ENCODE measurements at places on chromosomes 12 and 14.

DNA sequence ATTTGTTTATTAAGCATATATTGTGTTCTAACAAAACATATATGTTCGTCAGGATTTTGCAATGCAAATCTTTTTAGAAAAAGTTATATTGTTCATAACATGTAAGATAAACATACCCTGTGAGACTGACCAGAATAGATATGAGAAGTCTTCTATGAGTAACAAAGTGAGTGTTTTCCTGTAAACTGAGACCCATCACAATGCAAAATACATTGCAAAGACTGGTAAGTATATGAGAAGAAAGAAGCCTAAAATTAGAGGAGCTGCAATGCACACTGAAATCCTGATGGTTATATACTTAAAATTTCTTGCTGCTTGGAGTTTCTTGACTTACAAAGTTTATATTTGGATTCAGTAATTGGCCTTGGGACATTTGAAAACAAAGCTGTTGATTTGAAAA, 6.0 kb downstream of the HMGA2 start:
- DNase-seq: no peak
- no peak overlapping the region for H3K27ac ChIP-seq
- no peak overlapping the region for H3K4me3 ChIP-seq
- no peaks in the 10 kb centered on the region for H3K36me3 ChIP-seq

DNA sequence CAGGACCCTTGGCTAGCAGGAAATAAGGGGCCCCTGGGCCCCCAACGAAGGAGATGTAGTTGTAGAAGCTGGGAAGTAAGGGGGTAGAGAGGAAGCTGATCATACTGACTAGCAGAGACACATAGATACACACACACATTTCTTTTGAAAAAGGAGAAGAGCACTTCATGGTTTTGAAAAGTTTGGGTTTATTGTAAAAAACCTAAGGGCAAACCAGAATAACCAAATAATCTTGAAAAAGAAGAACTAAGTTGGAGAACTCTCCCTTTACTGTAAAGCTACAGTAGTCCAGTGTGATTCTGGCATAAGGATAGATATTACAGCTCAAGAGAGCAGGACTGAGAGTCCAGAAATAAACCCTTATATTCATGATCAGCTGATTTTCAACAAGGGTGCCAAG, 5.8 kb upstream of the HCAR3 start:
- H3K27me3 ChIP-seq: peaks cover 24% of the 10 kb centered on the region
- no peak overlapping the region for H3K27ac ChIP-seq
- H3K36me3 ChIP-seq: no peaks in the 10 kb centered on the region

GRCh38 chr14:31582286-31582691, 21.1 kb downstream of the NUBPL start:
- no peak for DNase-seq
- no peak overlapping the region for H3K27ac ChIP-seq
- peaks cover 4% of the 10 kb centered on the region for H3K36me3 ChIP-seq

- peak overlapping the region; percentile 100 for H3K27ac ChIP-seq
- H3K27me3 ChIP-seq: no peaks in the 10 kb centered on the region
- peak overlapping the region; percentile 100 for H3K4me3 ChIP-seq
- peaks cover 21% of the 10 kb centered on the region for H3K36me3 ChIP-seq
- DNase-seq: no peak
- peaks cover 58% of the 10 kb centered on the region for H3K4me1 ChIP-seq
Observed at GRCh38 chr12:14959463-14959862, 1.9 kb downstream of the ARHGDIB start.

DNA sequence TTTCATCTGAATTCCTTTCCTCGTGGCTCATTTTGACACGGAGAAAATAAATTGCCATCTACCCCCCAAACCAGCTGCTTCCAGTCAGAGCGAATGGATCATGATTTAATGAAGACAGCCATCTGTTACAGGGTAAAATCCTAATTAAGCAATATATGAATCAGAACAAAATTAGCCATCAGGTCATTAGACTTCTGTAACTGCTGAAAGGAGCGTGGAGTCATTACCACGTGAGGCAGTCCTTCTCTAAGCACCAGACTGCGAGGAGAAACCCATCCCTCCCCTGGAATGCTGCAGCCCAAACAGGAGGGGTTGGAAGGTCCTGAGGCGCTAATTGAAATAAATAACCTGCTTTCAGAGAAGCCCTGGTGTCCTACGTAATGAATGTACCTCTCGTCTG, 51.1 kb upstream of the TCL1A start:
- H3K36me3 ChIP-seq: no peaks in the 10 kb centered on the region
- H3K4me3 ChIP-seq: no peak overlapping the region
- no peaks in the 10 kb centered on the region for H3K4me1 ChIP-seq
- DNase-seq: no peak
- H3K27ac ChIP-seq: no peak overlapping the region

DNA sequence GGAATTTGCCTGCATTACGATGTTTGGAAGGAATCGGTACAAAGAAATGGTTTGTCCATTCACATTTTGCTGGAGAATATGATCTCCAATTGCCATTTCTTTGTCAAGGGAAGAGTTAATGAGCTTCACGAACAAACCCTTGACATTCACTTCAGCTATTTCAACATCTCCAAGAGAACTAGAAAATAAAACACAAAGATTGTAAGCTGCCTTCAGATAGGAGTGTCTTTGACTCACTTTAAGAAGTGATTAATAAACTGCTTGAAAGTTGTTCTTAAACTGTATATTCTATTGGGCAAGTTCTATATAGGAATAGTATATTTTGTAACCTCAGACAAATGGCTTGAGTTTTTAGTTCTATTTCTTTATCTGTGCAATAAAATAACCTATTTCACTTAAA, 26.3 kb downstream of the LMNTD1 start:
- H3K36me3 ChIP-seq: no peaks in the 10 kb centered on the region
- no peak for DNase-seq
- H3K27ac ChIP-seq: no peak overlapping the region
- H3K4me3 ChIP-seq: no peak overlapping the region

DNA sequence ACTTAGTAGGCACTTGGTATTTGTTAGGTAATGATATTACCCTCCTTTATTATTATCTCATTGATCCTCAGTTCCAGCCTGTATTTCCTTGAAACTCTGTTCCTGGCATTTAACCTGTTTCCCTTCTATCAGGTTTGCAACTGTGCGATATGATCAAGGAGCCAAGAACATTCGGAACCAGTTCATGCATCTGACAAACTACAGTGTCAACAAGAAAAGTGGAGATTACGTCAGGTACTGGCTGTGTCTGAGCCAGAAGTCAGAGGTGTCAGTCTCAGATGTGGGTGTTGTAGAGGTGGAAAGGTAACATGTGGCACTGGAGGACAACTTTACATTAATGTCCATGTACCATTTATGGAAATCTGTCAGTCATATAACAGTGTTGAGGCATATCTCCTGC, 56.7 kb downstream of the TTLL5 start:
- no peak overlapping the region for H3K4me3 ChIP-seq
- no peak overlapping the region for H3K27ac ChIP-seq
- H3K27me3 ChIP-seq: no peaks in the 10 kb centered on the region
- no peak for DNase-seq
- peaks cover 5% of the 10 kb centered on the region for H3K4me1 ChIP-seq
- H3K36me3 ChIP-seq: peaks cover 15% of the 10 kb centered on the region

GRCh38 chr12:116803013-116803736, 65.1 kb downstream of the RNFT2 start:
- peak overlapping the region; percentile 37 for H3K4me3 ChIP-seq
- peak overlapping the region; percentile 61 for H3K27ac ChIP-seq
- no peaks in the 10 kb centered on the region for H3K36me3 ChIP-seq
- peaks cover 2% of the 10 kb centered on the region for H3K4me1 ChIP-seq

DNA sequence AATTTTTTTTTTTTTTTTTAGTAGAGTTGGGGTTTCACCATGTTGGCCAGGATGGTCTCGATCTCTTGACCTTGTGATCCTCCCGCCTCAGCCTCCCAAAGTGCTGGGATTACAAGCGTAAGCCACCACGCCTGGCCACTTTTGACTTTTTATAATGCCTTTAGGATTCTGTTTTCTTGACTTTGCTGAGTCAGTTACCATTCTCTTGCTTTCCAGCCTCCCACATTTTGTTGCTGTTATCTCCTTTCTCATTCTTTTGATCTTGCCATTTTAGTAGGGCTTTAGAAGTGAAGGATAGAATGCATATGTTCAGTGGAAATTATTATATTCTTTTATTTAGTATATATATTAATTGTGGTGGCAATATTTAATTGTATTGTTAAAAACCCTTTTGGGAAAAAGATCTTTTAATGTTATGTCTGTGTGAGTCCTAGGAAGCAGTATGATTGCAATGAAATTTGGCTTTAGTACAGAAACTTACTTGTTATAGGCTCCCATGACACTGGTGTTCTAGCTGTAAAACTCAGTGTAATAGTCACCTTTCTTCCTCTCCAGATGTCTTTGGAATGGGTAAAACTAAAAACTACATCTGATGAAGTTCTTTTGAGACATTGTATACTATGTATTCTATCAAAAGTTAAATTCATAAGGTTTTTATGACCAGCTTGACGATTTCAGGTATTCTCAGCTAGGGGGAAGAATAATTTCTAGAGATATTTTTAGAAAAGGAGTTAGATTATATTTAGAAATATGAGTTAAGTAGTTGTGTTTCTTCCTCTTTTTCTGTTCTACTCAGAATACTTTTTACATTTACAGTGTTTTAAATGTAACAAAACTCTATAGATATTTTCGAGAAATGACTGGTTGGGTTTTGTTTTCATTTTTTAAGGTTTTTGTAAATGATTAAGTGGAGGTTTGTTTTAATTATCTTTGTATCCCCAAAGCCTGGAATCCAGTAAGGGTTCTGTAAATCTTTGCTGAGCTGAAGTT, 74.7 kb downstream of the APAF1 start:
- H3K36me3 ChIP-seq: peaks cover 21% of the 10 kb centered on the region
- H3K27me3 ChIP-seq: no peaks in the 10 kb centered on the region
- no peak for DNase-seq
- peaks cover 15% of the 10 kb centered on the region for H3K4me1 ChIP-seq
- H3K27ac ChIP-seq: no peak overlapping the region

- no peaks in the 10 kb centered on the region for H3K36me3 ChIP-seq
- H3K4me3 ChIP-seq: no peak overlapping the region
- no peak overlapping the region for H3K27ac ChIP-seq
- H3K27me3 ChIP-seq: peaks cover 18% of the 10 kb centered on the region
- no peak for DNase-seq
Observed at GRCh38 chr12:6145564-6145963, 21.1 kb upstream of the VWF start.

- no peak for DNase-seq
- no peaks in the 10 kb centered on the region for H3K4me1 ChIP-seq
- H3K27ac ChIP-seq: no peak overlapping the region
- no peak overlapping the region for H3K4me3 ChIP-seq
- H3K27me3 ChIP-seq: peaks cover 5% of the 10 kb centered on the region
- no peaks in the 10 kb centered on the region for H3K36me3 ChIP-seq
Observed at GRCh38 chr12:102526656-102527055, 46.3 kb upstream of the IGF1 start.

- DNase-seq: no peak
- H3K27ac ChIP-seq: peak overlapping the region; percentile 68
- H3K36me3 ChIP-seq: no peaks in the 10 kb centered on the region
- H3K4me1 ChIP-seq: peaks cover 68% of the 10 kb centered on the region
- peak overlapping the region; percentile 22 for H3K4me3 ChIP-seq
- H3K27me3 ChIP-seq: no peaks in the 10 kb centered on the region
Observed at GRCh38 chr12:28248555-28249145, 58.4 kb downstream of the CCDC91 start.

All from T-helper 17 cell (primary cell).